ENCODE measurements at places on chromosomes 1 and 21.

- no peak for DNase-seq
Measured at GRCh38 chr1:175646439-175647209, 96.8 kb downstream of the TNR start.

GRCh38 chr1:41383094-41383852, 22.0 kb downstream of the FOXO6 start:
- DNase-seq = peak; percentile 34

GRCh38 chr1:175757381-175758015, 14.1 kb upstream of the TNR start:
- no peak for DNase-seq

- DNase-seq = no peak
Measured at GRCh38 chr1:174209347-174210187, 50.2 kb downstream of the RABGAP1L start.

DNA sequence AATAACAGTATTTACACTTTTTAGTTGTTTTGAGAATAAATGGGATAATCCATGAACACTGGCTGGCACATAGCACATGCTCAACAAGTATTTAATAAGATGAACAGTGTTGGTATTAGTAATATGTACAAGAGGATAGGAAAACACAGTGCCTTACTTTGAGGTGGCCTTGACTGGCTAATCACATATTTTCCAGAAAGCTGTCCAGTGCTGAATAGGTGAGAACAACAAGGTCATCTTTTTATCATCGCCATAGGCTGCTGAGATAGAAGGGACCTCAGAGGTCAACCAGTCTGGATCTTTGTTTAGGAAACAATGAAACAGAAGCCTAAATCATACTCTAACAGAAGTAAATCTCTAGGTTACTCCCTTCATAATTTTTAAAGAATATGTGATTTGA, 89.7 kb upstream of the BCL9 start:
- DNase-seq = no peak

GRCh38 chr1:99533909-99534637, 111.8 kb upstream of the PALMD start:
- no peak for DNase-seq

- DNase-seq = no peak
Measured at GRCh38 chr21:29233611-29234540, 64.8 kb upstream of the BACH1 start.

DNA sequence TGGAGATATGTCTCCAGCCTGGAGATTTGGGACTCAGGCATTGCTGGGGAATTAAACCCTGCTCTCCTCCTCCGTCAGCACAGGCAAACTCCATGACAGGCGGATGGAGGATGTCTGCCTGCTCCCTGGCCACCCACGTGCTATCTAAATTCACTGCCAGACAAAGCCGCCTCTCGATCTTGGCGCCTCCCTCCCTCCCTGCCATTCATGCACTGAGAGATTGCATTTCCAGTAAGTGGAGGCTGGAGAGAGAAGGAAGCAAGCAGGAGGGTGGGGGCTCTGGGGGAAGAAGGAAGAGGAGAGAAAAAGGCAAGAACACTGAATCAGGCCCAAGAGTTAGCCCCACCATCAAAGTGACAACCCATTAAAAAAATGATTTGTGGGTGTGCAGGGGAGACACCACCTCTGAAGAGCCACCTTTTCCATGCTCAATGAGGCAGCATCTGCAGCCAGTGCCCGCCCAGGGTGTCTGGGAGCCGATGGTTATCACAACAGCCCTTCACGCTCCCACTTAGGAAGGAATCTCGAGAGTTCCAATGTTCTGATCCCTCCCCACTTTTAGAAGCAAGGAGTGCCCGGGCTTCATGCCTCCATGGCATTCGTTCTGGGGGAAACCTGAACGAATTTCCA, 183.0 kb downstream of the HIVEP3 start:
- no peak for DNase-seq

GRCh38 chr1:169387399-169387798, 19.4 kb downstream of the BLZF1 start:
- no peak for DNase-seq

- no peak for DNase-seq
Measured at GRCh38 chr1:200452850-200453552, 43.2 kb upstream of the ZNF281 start.

- DNase-seq = no peak
Measured at GRCh38 chr1:100597784-100598183, 59.8 kb downstream of the GPR88 start.

DNA sequence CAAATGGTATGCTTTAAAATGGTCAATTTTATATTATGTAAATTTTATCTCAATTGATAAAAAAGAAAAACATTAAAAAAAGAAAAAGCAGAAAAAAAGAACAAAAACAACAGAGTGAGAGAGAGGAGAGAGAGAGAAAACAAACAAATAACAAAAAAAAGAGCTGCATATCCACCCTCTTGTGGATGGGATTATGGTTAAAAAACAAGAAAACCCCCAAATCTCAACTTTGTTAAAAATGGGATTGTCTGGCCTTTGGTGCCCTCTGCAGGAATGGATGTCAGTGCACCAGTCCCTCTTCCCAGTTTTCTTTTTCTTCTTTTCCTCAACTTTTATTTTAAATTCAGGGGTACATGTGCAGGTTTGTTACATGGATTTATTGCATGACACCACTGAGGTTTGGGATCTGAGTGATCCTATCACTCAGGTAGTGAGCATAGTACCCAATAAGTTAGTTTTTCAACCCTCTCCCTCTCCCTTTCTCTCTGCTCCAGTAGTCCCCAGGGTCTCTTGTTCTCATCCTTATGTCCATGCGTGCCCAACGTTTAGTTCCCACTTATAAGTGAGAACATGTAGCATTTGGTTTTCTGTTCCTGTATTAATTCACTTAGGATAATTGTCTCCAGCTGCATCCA, 28.1 kb downstream of the RNF187 start:
- peak; percentile 27 for DNase-seq

DNA sequence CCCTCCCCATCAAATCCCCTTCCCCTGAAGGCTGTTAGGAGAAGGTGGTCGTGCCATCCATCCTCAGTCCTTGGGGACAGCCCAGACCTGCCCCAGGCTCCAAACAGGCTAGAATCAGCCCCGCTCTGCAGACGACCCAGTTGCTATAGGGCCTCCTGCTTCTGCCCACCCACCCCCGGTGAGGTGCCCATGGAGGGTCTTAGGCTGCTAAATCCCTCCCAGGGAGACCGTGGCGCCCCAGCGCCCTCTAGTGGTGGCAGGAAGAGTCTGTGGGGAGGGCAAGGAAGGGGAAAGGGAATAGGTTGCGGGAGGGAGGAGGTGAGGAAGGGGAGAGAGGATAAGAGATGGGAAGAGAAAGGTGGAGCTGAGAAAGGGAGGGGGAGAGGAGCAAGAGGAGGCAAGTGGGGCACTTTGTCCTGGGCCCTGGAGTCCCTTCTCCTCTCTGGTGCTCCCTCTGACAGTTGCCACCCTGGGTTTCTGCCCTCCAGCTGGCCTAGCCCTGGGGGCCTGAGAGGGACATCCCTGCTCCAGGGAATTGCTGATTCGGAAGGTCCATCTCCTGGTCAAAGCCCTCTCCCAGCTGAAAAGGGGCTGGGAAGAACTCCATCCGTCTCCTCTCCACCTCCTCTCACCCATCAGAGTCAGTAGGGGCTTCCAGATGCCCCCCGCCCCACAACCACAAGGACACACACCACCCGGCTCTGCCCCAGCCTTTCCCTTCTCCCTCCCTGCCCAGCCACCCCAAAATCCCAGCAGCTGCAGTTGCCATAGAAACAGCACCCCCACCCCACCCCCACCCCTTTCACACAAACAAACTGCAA, 55.4 kb downstream of the CAMK2N1 start:
- peak; percentile 7 for DNase-seq

DNA sequence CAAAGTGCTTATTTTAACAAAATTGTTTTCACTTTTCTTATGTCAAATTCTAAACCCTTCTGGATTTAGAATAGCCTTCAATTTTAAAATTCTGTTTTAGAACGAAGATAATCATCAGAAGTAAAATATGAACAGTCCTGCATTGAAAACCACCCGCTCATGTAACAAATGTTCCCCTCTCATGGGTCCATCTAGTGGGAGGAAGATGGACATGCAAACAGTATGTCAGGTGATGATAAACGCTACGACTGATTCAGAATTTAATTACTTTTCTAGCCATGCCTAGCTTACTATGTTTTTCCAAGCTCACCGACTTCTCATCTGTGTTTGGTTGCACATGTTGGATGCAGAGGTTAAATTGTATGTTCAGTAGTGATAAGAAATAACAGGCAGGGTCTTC, 23.5 kb downstream of the SOD1 start:
- DNase-seq = no peak

DNA sequence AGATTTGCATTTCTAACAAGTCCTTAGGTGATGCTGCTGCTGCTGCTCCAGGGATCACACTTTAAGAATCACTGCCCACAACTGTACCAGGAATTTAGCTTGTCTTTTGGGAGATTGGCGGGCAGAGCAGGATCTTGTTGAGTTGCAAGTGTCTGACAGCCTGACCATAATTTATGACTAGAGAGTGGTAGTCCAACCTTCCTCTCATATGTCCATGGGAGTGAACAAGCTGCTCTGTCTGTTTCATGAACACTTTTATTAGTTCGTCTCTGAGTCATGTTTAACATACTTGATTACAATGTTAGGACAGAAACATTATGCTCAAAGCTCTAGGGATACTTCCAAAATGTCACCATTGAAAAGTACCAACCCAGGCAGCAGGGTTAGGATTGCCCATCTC, 169.6 kb downstream of the TGFB2 start:
- no peak for DNase-seq

GRCh38 chr21:15138490-15138889, 73.7 kb upstream of the NRIP1 start:
- DNase-seq = no peak

DNA sequence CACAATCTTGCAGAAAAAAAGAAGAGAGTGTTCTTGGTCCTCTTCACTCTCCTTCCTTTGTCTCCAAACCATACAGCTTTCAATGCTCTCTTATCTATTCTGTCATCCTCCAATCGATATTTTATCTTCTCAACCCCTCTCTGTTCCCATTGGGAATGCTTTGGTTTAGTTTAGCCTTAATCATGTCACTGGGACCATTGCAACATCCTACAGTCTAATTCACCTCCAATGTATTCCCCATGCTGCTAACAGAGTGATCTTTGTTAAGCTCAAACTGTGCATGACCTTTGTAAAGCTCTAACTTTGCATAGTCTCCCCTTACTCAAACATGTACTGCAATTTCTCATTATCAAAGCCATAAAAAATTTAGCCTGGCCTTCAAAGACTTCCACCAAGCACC, 2.9 kb downstream of the MPL start:
- no peak for DNase-seq

All from activated gamma-delta T cell treated with Interleukin-2 at 50 U/mL for 16 hours (primary cell).